Gastroesophageal sphincter (tissue), 4 donors: ENCODE measurements at places on chromosomes 11 and 22.

DNA sequence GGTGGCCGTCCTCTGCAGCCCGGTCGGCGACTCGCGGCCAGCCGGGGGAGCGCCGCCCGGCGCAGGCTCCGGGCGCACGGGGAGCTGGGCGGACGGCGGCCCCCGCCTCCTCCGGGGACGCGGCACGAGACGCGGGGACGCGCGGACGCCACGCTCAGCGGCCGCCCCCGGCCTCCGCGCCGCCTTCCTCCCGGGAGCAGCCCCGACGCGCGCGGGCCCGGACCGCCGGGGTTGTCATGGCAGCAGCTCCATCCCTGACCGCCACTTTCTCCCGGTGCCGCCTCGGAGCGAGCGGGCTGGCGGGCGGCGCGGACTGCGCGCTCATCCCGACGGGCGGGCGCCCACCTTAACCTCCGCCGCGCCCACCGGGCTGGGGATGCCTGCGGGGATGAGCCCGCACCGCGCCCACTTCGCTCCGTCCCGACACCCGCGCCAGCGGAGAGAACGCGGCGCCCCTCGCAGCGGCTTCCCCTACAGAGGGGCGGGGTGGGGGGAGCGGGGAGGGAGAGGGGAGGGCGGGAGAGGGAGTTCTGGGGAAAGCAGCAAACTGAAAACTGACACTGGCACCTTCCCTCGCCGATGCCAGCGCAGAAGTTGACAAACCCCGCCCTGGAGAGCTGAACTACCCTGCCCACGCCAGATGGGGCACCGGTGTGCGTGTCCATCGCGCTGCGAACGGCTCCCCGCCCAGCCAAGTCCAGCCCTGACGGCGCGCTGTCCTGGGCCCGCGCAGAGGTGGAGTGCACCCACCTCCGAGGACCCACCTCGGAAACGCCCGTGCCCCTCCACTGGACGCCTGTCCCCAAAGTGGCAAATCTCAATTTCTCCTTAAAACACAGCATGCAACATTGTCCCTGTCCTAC lies 588.4 kb downstream of the OPCML start:
- no peak for ATAC-seq

DNA sequence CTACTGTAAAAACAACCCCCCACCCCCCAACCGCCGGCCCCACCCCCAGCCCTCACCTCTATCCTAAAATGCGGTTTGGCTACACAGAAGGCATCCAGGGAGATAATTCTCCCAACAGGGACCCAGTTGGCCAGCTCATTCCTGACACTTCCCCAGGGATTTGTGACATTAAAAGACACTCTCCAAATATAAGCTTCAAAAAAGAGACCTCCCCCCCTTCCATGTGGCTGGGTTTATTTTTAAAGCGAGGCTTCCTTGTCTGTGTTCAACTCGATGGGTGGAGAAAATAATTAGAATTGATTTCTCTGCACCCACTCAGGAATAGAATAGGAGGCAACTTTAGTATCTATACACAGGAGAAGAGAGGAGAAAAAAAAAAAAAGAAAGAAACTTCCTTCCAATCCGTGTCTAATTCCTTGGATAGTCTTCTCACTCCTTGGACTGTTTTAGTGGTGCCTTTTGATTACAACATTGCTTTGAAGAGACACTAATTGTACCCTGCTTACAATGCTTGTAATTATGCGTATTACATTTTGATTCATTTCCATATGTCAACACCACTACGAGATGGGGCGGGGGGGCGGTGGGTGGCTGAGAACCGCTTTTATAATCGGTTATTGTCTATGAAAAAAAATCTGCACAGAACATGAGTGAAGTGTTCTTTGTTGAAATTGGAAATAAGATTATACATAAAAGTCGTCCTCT lies 500.4 kb downstream of the MIAT start:
- no peak for ATAC-seq

DNA sequence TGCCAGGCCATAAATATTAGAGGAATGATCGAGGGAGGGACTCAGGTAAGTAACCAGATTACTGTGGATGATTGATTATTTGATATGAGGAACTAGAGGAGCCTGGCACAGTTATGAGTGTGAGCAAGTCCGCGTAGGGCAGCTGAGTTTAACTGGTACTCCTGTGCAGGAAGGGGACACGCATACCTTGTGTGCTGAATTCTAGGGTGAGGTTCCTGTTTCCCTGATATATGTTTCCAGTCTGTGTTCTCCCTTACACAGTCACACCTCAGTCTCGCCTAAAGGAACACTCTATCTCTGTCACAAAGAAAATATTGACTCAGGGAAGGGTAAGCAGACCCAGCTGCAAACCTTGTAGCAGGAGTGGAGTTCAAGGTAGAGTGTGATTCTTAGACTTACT lies 17.4 kb downstream of the SGSM3 start:
- ATAC-seq = no peak

GRCh38 chr11:65416841-65417701 lies 5.5 kb upstream of the NEAT1 start:
- no peak for ATAC-seq

GRCh38 chr11:12813371-12814225 lies 139.4 kb downstream of the TEAD1 start:
- ATAC-seq = peak; percentile 58

DNA sequence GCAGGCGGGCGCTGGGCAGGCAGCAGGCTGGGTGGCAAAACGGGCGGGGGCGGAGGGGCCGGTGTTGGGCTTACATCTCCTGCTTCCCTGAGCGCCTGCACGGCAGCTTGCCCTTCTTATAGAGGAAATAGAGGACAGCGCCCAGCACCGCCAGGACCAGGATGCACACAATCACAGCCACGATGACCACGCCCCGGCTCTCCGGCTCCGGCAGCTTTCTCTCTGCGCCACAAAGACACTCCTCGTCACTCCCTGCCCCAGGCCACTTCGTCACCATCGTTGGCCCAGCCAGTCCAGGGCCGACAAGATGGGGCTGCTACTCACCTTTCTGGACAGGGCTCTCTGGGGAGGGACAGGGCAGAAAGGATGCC lies 6.3 kb downstream of the MCAM start:
- no peak for ATAC-seq

- no peak for ATAC-seq
Measured at GRCh38 chr22:20430101-20430719, 7.4 kb downstream of the SCARF2 start.

- no peak for ATAC-seq
Measured at GRCh38 chr22:27844256-27844655, 42.7 kb upstream of the MN1 start.

DNA sequence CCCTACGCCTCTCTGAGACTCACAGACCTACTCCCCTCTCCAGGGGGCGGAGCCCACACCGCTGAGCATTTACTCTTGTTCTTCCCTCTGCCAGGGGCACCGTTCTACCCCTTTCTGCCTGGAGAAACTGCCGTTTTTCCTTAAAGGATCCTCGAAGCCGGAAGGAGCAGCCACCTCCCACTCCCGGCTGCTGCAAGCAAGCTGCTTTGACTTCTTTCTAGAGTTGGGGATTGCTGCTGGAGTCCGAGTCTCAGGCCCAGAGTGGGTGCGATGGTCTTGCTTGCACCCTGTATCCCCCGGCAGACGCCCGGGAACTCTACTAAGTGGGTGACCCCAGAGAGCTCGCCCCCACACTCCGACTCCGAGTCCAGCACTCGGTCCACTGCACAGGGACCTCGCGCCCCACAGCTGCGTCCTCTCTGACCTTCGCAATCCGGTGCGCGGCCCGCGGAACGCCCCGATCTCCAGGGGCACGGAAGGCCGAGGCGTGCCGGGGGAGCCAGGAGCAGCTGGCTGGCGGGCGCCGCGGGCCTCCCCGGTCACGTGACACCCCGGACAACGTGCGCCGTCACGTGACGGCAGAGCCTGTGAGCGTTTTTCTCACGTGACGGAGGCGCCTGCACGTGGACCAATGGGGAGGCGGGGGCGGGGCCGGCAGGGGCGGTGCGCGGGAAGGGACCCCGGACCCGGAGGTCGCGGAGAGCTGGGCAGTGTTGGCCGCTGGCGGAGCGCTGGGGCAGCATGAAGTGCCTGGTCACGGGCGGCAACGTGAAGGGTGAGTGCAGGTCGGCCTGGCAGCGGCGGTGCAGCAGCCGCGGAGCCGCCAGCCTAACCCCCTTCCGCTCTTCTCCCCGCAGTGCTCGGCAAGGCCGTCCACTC lies at the start of gene RAD9A:
Gene RAD9A (plus strand): TSS at position 683 of the 879 bp plus-strand sequence. CDS start 59 bp downstream, at position 742.
- peak; percentile 86 for ATAC-seq

- ATAC-seq = peak; percentile 13
Measured at GRCh38 chr11:121762820-121763219, 310.1 kb upstream of the SORL1-AS1 start.

- no peak for ATAC-seq
Measured at GRCh38 chr11:64722141-64723065, 594 bp downstream of the NRXN2 start.

- peak; percentile 13 for ATAC-seq
Measured at GRCh38 chr11:68115285-68115684, 5.9 kb downstream of the CHKA start.

DNA sequence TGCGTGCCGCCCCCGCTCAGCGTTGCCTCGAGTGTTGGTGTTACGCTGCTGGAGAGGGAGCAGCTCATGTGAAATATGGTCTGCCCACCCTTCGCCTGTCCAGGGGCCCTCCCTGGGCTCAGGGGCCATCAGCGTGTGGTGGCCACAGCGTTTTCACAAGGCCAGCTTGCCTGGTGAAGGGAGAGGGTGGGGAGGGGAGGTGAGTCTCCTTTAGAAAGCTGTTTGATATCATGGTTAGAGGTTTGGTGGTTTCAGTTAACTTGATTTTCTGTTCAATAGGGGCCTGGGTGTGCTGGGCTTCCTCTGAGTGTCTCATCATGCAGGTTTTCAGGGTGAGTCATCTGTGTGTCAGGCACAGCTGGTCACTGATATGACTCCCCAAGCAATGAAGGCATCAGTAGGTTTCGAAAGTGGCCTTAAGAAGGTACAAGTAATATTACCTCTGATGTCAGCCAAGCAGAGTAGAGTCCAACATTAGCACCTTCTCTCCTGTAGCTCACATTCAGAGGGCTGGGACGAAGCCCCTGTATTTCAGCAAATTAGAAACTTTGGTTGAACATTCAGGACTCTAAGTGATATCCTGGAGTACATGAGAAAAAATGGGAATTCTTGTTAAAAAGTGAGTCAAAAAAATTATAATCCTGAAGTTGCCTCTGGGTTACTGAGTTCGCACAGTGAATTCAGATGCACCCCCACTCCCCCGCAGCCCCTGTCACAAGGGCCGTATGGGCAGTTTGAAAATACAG lies 172.5 kb downstream of the TBC1D22A start:
- peak; percentile 66 for ATAC-seq

GRCh38 chr11:43122546-43122945 lies 189.2 kb upstream of the API5 start:
- no peak for ATAC-seq

GRCh38 chr11:15109602-15110001 lies 5.1 kb upstream of the INSC start:
- ATAC-seq = no peak

DNA sequence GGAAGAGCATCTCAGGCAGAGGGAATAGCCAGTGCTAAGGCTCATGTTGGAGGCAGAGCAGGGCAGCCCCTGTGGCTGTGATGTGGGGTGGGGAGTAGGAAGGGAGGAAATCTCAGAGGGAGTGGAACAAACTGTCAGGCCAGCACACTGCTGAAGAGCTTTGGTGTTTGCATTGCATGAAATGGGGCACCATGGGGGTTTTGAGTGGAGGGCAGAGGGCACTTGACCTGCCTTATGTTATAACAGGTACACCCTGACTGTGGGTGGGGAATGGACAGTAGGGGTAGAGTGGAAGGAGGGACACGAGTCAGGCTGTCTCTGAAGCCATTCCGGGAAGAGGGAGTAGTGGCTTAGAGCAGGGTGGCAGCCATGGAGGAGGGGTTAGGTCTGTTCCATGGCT lies 24.0 kb downstream of the PRDM11 start:
- no peak for ATAC-seq

DNA sequence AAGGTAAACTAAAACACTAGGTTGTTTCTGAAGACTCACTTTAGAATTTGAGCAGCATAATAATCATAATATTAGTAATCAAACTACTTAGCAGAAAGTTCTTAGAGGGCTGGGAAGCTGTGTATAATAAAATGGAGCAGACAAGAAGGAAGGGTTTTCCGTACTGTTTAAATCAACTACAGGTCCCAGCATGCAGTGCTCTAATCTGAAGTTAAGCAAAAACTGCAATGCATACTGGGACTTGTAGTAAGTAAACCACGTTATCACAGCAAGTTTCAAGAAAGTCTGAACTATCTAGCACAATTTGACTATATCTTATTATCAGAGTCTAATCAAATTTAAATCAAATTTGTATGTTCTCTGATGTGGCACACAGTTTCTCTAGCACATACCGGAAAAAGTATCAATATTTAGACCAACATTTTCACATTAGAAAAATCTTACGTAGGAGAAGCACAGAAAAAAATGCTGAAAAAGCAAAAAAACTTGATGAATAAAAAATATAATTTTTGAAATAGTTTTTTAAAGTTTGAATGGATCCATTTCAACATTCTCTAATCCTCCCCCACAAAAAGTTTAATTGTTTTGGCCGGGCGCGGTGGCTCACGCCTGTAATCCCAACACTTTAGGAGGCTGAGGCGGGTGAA lies 8.2 kb downstream of the PHF21A start:
- ATAC-seq = peak; percentile 53

DNA sequence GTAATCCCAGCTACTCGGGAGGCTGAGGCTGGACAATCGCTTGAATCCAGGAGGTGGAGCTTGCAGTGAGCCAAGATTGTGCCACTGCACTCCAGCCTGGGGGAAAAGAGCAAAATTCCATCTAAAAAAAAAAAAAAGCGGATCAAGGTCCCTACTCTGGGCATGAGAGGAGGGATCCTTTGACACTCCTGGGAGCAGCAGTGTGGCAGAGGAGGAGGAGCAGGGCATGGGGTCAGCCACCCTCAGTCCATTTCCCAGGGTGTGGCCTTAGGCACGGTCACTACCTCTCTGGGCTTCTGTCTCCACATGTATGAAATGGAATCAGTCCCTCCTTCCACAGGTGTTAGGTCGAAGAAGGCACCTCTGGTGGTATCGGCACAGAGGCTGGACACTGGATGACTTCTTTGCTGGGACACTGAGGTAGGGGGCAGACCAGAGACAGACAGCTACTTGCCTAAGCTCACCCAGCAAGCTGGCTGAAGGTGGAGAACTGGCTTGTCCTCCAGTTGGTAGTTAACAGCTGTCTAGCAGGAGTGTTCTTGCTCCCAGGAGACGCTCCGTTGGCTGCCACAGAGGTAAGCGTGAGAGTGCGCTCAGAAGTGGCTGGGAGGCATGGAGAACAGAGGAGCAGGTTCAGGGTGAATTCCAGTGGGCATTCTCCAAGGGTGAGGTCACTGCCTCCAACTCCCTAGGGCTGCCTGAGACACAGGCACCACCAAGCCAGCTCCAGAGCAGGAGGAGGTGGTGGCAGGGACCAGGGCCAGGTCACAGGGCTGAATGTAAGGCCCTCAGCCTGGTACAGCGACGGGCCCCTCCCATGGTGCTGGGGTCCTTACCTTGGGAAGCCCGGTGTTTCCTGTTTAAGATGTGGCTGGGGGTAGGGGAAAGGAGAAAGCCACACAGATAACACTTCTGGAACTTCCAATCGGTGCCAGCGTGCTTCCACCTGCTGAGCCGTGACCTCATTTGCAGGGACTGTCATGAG lies 19.5 kb downstream of the TXN2 start:
- ATAC-seq = peak; percentile 59

DNA sequence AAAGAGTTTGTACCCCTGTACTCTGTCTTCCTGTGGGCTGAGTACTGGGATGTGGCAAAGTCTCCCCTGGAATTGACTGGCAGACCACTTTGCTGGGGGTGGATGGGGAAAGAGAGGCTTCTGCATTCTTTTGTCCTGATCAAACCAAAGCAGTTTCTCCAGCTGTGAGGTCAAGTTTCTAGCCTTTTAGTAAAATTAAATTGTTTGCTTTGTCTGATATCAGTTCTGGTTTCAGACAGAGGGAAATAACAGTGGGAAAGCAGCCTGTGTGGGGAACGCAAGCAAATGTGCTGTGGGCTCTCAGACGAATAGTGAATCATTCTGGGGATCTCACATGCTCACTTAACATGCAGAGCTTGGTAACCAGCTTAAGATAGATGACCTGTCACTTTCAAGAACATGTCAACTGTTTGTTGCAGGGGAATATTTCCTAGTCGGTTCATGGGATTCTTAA lies 151.6 kb downstream of the FAT3 start:
- ATAC-seq = no peak
